ENCODE measurements at places on chromosomes 4 and X.

DNA sequence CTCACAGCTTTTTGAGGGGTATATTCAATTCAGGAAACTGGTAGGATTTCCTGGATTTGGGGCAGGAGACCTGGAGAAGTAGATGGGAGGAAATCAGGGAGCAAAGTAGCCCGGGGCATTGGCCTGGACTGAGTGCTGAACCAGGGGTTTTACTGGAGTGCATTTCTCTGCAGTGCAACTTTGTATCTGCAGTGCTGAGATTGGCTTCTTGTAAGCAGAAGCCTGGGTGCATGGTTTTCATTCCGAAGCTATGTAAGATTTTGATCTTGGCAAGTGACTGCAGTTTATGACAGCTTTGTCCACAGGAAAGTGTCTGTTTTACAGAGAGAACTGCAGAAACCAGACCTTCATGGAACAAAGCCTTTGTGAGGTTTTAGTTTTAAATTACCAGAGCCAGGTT, 158.3 kb downstream of the SPCS3 start:
- no peak for DNase-seq

- no peak for DNase-seq
These were observed 60.2 kb downstream of the MAOB start for GRCh38 chrX:43822014-43822413.

DNA sequence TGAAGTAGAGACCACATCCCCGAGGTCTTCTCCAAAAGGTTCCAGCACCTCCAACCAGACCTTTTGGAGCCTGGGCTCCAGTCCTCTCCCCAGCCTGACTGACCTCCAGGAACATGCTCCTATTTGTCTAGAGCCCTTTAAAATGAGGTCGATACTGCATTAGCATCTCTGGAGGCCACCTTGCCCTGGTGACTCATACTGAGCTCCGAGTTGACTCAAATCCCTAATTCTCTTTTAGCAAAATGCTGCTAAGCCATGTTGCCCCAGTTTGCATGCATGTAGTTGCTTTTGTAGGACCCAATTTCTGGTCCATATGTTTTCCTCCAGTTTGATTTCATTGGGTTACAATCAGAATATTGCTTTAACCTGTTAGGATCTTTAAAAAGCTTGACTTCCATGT, 43.5 kb upstream of the CITED1 start:
- no peak for DNase-seq

DNA sequence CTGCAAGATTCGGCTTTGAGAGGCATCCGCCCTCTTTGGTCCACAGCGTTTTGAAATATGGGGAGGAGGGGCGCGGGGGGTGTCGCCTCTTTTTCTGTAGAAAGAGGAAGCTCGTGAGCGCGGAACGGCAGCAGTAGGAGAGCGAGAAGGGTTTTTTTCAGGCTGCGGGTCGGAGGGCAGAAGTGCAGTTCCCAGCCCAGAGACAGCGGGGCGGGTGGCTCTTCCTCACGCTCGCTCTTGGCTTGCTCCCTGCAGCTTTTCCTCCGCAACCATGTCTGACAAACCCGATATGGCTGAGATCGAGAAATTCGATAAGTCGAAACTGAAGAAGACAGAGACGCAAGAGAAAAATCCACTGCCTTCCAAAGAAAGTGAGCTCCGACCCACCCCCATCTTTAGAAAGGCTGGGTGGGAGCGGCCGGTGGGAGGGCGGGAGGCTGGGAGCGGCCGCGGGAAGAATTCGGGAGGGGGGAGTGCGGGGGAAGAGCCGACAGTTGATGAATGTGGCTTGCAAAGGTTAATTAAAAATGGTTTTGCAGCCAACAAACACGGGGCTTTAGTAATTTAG, 1.2 kb downstream of the TMSB4X start:
- DNase-seq: no peak

DNA sequence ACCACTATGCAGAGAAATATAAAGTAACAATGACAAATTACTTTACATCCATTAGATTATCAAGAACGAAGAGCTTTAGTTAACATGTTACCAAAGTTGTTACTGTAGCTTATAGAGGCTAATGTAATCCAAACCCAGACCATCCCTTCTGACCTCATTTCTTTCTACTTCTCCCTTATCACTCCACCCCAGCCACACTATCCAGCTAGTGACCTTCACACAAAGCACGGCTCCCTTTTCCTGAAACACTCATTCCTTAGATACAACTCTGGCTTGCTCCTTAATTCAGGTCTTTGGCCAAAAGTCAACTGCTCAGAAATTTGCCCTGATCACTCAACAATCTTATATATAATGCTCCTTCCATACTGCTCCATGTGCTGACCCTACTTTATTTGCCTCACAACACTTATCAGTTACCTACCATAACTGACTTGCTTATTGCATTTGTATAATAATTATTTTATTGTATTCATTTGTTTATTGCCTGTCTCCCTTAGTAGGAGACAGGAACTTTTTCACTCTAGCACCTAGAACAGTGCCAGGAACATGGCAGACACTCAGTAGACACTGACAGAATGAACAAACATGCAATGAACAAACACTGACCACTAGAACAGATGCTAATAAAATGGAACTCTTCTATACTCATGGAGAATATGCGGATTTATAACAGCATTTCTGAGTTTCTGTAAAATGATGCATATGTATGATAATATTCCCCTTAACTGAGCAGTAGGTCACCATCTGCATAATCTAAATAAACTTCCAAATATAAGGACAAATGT, 67.6 kb downstream of the EIF4E start:
- DNase-seq: no peak

DNA sequence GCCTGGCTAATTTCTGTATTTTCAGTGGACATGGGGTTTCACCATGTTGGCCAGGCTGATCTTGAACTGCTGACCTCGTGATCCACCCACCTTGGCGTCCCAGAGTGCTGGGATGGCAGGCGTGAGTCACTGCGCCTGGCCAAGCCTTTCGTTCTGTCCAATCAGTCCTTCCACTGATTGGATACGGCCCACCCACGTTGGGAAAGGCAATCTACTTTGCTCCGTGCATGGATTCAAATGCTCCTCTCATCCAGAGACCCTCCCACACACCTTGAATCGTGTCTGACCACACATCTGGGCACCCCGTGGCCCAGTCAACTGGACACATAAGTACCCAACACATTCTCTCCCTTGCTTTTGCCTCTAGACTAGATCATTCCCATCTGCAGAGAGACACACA, 74.9 kb downstream of the CRLF2 start:
- no peak for DNase-seq

- no peak for DNase-seq
These were observed 70.0 kb upstream of the SHISA3 start for GRCh38 chr4:42327323-42327722.

DNA sequence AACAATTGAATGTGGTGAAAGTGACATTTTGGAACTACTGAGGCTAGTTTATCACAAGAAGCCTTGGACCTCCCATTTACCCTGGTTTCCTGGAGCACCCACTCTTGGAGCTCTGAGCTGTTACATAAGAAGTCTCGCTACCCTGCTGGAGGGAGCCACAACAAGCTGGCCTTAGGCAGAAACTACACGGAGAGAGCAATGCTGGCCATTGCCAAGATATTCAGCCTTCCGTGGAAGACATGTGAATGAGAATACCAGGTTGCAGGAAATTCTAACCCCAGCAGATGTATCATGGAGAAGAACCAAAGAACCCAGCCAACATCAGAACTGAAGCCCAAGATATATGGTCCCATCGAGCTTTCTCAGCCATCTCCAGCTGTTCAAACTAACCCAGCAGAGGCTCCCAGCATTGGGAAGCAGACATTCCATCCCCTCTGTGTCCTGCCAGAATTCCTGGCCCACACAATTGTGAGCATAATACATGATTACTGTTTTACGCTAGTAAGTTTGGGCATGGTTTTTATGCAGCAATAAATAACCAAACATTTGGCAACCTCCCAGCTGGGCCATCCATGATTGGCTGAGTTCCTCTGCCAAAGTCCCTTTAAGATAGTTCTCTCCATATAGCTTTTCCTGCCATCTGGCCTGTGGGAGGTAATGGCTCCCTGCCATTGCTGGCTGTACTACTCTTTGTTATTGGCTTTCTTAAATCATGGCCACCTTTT, 17.9 kb upstream of the PDE5A start:
- DNase-seq: no peak

- no peak for DNase-seq
These were observed 560.8 kb downstream of the FGF13 start for GRCh38 chrX:138150709-138151108.

- DNase-seq: no peak
These were observed 281.0 kb downstream of the LDB2 start for GRCh38 chr4:16617435-16617834.

DNA sequence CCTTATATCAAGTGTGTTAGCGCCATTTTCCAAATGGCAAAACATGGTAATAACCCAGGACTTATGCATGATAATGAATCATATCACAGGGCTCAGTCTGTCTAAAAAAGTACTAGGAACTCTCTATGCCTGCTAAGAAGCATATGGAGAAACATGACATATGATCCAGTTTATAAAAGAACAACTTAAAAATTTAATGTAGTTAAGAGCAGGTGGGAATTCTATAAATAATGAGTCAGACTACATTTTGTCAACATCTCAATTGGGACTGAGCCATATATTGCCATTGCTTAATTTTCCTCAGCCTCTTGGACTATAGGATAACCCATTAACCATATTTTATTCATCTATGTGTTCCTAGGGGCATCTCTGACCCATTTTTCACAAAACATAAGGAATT, 360.4 kb upstream of the AGA start:
- DNase-seq: no peak

- DNase-seq: no peak
These were observed 96.1 kb downstream of the REELD1 start for GRCh38 chr4:146310319-146311021.

- no peak for DNase-seq
These were observed 131.6 kb upstream of the TENM3 start for GRCh38 chr4:182111586-182111985.

GRCh38 chrX:119734897-119735339, 23.5 kb upstream of the SOWAHD start:
- no peak for DNase-seq

DNA sequence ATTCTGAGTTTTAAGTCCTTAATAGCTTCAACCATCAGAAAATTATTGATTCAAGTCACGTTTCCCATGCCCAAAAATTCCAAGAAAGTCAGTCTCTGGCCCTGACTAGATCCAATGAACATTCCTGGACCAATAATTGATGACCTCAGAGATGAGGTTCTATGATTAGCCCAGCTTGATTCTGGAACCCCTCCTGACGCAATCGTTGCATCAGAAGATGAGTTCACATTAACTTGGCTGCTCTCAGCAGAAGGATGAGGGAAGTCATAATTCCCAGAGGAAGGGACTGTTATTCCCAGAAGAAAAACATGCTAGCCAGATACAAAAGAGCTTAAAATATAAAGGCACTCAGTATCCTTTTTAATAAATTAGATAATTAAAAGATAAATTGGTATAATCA, 34.3 kb upstream of the CPEB2 start:
- DNase-seq: no peak

DNA sequence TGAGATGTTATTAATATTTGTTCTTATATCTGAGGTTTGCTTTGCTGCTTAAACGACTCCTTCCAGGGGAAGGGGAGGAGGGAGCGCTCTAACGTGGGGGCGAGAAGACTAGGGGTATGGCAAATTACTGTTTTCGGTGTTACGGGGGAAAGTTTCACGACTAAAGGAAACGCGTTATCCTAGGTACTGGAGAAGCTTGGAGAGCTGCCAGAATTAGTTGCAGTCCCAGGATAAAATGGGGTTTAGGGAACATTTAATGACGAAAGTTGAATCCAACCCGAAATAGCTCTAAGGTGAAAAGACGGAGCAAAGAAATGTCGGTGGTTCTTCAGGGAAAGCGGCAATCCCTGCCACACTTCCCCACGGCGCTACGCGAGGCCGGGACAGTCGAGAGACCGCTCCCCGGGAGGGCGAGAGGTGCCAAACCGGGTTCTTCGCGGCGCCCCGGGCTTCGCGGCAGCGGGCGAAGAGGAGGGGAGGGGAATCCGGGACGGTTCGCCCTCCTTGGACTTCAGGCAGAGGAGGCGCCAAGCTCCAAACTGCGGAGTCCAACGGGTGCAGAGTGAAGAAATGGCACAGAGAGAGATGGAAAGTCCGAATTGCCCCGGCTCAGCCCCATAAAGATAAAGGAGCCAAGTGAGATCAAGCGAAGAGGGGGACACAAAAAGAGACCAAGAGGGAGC, 724 bp downstream of the THOC2 start:
- no peak for DNase-seq

DNA sequence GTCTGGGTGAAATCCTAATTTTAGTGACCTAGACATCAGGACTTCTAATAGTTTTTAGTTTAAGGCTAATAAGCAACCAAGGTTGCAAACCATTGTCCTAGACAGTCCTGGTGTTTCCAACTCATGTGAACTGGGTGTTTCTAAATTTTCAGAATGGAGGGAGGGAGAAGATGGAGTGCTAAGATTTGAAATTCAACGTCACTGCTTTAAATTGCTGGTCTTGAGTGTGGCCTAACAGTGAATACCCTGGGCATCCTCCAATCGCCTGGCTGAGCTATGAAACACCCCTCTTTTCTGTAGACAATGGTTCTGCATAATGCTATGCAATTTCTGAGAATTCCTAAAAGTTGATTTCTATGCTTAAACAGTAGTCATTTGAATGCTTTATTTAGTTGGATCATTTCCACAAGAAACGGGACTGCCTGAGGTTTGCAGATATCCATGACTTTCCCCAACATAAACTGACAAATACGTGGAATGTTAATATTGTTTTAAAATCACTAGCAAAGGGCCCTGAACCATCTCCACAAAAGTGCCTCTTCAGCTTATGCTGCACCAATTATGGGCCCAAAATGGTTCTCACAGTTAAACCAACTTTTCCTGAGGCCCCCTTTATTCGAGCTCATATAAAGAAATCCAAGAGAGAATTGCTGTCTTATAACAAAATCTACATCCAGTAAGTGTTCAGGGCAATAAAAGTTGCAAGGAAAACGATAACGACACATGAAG, 1.1 kb downstream of the FBXL5 start:
- DNase-seq: no peak

DNA sequence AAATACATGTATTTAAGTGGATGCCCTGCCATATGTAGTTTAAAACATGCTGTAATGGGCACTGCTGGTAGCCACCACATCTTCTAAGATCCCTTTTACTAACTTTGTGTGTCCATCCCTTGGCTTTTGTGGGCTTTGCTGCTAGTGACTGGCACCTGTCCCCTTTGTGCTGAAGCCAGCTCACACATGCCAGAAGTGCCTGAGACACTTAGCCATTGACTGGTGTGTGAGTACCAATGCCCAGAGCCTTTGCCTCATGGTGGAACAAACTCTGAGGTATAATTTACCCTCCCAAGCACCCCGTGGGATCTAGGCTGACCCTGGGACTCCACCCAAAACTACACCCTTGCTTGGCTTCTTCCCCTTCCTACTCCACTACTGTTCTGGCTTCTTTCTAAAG, 33.0 kb downstream of the ARHGAP6 start:
- no peak for DNase-seq

- no peak for DNase-seq
These were observed 295.7 kb downstream of the GPAT3 start for GRCh38 chr4:83831588-83831987.

- no peak for DNase-seq
These were observed 460.3 kb downstream of the SPRY1 start for GRCh38 chr4:123856689-123857545.

DNA sequence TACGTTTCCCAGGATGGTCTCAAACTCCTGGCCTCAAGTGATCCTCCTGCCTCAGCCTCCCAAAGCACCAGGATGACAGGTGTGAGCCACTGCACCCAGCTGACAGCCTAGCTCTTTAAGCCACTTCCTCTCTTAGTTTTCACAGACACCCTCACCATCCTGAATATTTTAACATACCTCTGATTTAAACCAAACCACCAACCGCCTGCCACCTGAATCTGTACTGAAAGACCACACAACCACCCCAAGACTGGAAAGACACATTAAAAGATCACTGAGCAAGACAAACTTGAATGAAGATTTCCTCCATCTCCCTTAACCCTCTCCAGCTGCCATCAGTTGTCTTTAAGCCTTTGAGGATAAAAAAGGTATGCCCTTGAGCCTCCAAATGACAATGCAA, 110.6 kb downstream of the SH3KBP1 start:
- DNase-seq: no peak
